ENCODE measurements at places on chromosomes 2 and 18. TPM values are rescaled to one million over a fixed set of nuclear protein-coding genes. Genes with fewer than 3 reads are reported as not detected.

GRCh38 chr2:54321047-54321446 is 65.0 kb upstream of the TSPYL6 start:
- no peak overlapping the region for H3K27ac ChIP-seq
- no peaks in the 10 kb centered on the region for H3K36me3 ChIP-seq
- no peak for DNase-seq
- peaks cover 8% of the 10 kb centered on the region for H3K27me3 ChIP-seq

GRCh38 chr2:85430752-85431569 is 12.4 kb downstream of the SH2D6 start:
- peaks cover 9% of the 10 kb centered on the region for H3K4me1 ChIP-seq
- DNase-seq: no peak
- H3K27ac ChIP-seq: no peak overlapping the region
- no peaks in the 10 kb centered on the region for H3K27me3 ChIP-seq
- H3K36me3 ChIP-seq: no peaks in the 10 kb centered on the region

- no peaks in the 10 kb centered on the region for H3K4me1 ChIP-seq
Measured at GRCh38 chr2:75790121-75790813, 79.6 kb upstream of the GCFC2 start.

Gene PPIL3
- total RNA-seq: 52.5 TPM

- H3K4me3 ChIP-seq: no peak overlapping the region
- no peak overlapping the region for H3K27ac ChIP-seq
- DNase-seq: no peak
- H3K36me3 ChIP-seq: no peaks in the 10 kb centered on the region
Measured at GRCh38 chr18:7982216-7982615, 415.1 kb downstream of the PTPRM start.

Gene PLB1
- total RNA-seq: 0.05 TPM

- peaks cover 47% of the 10 kb centered on the region for H3K4me1 ChIP-seq
- no peak for DNase-seq
- no peaks in the 10 kb centered on the region for H3K27me3 ChIP-seq
- H3K27ac ChIP-seq: peak overlapping the region; percentile 50
- H3K4me3 ChIP-seq: no peak overlapping the region
Measured at GRCh38 chr2:241888641-241889040, 19.1 kb downstream of the RTP5 start.

Gene KATNAL2
- total RNA-seq: 2.6 TPM

- DNase-seq: no peak
- no peaks in the 10 kb centered on the region for H3K4me1 ChIP-seq
- H3K27ac ChIP-seq: no peak overlapping the region
- H3K36me3 ChIP-seq: no peaks in the 10 kb centered on the region
- no peaks in the 10 kb centered on the region for H3K27me3 ChIP-seq
Measured at GRCh38 chr2:167944825-167945659, 302.4 kb downstream of the STK39 start.

GRCh38 chr2:191910518-191910917 is 63.6 kb upstream of the CAVIN2 start:
- no peaks in the 10 kb centered on the region for H3K27me3 ChIP-seq
- no peaks in the 10 kb centered on the region for H3K36me3 ChIP-seq
- H3K4me1 ChIP-seq: no peaks in the 10 kb centered on the region
- DNase-seq: no peak
- no peak overlapping the region for H3K4me3 ChIP-seq

Gene TMEM163
- 4.4 TPM for total RNA-seq

DNA sequence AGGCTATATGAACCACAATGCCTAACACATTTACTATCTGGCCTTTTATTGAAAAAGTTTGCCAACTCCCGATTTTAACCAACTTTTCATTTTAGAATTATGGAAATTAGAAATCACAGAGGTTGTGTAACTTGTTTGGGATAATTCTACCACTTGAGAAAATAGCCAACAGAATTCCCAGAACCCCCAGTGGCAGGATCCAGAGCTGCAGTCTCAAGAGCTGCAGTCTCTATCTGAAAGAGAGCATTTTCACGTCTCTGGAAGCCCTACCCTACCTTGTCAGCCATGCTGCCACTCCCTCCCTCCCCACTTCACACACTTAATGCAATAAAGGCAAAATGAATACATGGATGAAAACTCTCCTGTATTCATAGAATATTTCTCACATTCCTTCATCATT is 23.4 kb upstream of the TSPYL6 start:
- H3K27me3 ChIP-seq: no peaks in the 10 kb centered on the region
- no peak overlapping the region for H3K27ac ChIP-seq
- no peaks in the 10 kb centered on the region for H3K36me3 ChIP-seq
- no peak for DNase-seq
- no peaks in the 10 kb centered on the region for H3K4me1 ChIP-seq
- H3K4me3 ChIP-seq: no peak overlapping the region

- no peak overlapping the region for H3K27ac ChIP-seq
- no peaks in the 10 kb centered on the region for H3K36me3 ChIP-seq
Measured at GRCh38 chr2:148982282-148982681, 56.2 kb upstream of the LYPD6B start.

DNA sequence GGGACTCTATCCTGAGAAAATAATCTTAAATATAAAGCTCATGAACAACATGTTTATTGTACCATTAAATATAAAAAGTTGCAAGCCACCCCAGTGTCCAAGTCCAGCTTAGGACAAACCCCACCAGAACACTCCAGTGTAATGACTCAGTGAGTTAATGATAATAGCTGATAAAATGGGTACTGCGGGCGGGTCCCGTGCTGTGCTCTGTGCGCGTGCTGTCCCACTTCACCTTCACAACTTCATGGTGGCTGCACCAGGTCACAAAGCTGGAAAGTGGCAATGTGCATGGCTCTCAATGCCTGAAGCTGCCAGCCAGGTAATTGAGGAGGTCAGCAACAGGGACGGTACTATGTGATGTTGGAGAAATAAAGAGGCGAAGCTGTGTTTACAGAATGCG is 18.6 kb downstream of the DGKD start:
- no peak for DNase-seq
- peak overlapping the region; percentile 57 for H3K27ac ChIP-seq
- peaks cover 75% of the 10 kb centered on the region for H3K4me1 ChIP-seq
- H3K36me3 ChIP-seq: peaks cover 62% of the 10 kb centered on the region
- no peaks in the 10 kb centered on the region for H3K27me3 ChIP-seq
- H3K4me3 ChIP-seq: no peak overlapping the region

DNA sequence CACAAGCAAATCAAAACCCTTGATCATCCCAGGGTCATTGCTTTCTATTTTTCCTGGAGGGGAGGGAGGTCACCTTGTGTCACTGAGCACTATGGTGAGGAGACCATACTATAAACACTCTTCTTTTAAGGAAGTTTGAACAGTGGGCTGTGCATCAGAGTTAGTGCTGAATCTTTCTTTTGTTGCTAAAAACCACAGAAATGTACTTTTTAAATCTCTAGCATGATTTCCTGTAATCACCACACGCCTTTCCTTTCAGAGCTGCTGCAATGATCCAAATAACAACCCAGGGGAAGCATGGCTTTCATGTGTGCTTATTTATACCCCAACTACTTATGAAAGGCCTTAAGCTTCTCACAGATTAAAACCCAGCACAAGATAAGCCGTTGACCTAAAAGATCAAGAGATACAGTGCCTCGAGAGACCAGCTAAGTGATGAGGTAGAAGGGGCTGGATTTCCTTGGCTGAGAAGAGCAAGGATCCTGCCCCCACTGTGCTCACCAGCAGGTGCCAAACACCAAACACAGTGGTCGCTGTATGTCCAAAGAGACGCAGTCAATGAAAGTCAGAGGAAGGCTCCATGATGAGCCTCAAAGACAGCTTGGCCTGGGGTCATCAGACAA is 34.7 kb downstream of the TRABD2A start:
- peaks cover 38% of the 10 kb centered on the region for H3K4me1 ChIP-seq
- no peaks in the 10 kb centered on the region for H3K27me3 ChIP-seq
- H3K27ac ChIP-seq: peak overlapping the region; percentile 77
- H3K4me3 ChIP-seq: peak overlapping the region; percentile 21
- no peak for DNase-seq

GRCh38 chr2:218975060-218975777 is 9.8 kb downstream of the FEV start:
- peaks cover 7% of the 10 kb centered on the region for H3K4me1 ChIP-seq
- no peak overlapping the region for H3K27ac ChIP-seq
- peaks cover 59% of the 10 kb centered on the region for H3K27me3 ChIP-seq
- no peak overlapping the region for H3K4me3 ChIP-seq
- no peaks in the 10 kb centered on the region for H3K36me3 ChIP-seq

GRCh38 chr2:75798569-75798968 is 87.9 kb upstream of the GCFC2 start:
- H3K4me3 ChIP-seq: no peak overlapping the region
- no peaks in the 10 kb centered on the region for H3K4me1 ChIP-seq
- no peaks in the 10 kb centered on the region for H3K36me3 ChIP-seq

- H3K36me3 ChIP-seq: no peaks in the 10 kb centered on the region
- no peak for DNase-seq
- H3K4me3 ChIP-seq: no peak overlapping the region
- H3K4me1 ChIP-seq: no peaks in the 10 kb centered on the region
- H3K27ac ChIP-seq: no peak overlapping the region
- no peaks in the 10 kb centered on the region for H3K27me3 ChIP-seq
Measured at GRCh38 chr18:34083910-34084535, 140.7 kb downstream of the NOL4 start.

Gene CDH2
- total RNA-seq: not detected

- H3K27ac ChIP-seq: peak overlapping the region; percentile 80
- H3K4me1 ChIP-seq: peaks cover 67% of the 10 kb centered on the region
- H3K36me3 ChIP-seq: peaks cover 60% of the 10 kb centered on the region
- peak overlapping the region; percentile 96 for H3K4me3 ChIP-seq
Measured at GRCh38 chr2:136114382-136114781, 3.6 kb downstream of the CXCR4 start.

DNA sequence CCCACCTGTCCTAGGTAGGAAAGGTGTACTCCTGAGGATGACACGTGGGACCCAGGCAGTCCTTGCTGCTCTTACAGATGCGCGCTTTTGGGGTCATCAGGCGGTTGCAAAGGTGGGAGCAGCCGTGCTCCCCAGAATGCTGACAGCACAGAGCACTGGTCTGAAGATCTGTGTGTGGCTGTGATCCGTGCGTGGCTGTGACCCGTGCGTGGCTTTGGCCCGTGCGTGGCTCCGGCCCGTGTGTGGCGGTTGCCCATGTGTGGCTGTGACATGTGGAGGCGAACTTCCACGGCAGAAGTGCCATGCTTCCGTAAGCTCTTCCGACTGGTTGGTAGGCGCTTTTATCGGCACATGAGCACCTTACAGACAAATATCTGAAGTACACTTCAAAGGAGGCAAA is 270.0 kb downstream of the AGAP1 start:
- H3K36me3 ChIP-seq: no peaks in the 10 kb centered on the region
- no peak overlapping the region for H3K27ac ChIP-seq
- H3K4me3 ChIP-seq: no peak overlapping the region
- peaks cover 2% of the 10 kb centered on the region for H3K4me1 ChIP-seq
- peaks cover 3% of the 10 kb centered on the region for H3K27me3 ChIP-seq

DNA sequence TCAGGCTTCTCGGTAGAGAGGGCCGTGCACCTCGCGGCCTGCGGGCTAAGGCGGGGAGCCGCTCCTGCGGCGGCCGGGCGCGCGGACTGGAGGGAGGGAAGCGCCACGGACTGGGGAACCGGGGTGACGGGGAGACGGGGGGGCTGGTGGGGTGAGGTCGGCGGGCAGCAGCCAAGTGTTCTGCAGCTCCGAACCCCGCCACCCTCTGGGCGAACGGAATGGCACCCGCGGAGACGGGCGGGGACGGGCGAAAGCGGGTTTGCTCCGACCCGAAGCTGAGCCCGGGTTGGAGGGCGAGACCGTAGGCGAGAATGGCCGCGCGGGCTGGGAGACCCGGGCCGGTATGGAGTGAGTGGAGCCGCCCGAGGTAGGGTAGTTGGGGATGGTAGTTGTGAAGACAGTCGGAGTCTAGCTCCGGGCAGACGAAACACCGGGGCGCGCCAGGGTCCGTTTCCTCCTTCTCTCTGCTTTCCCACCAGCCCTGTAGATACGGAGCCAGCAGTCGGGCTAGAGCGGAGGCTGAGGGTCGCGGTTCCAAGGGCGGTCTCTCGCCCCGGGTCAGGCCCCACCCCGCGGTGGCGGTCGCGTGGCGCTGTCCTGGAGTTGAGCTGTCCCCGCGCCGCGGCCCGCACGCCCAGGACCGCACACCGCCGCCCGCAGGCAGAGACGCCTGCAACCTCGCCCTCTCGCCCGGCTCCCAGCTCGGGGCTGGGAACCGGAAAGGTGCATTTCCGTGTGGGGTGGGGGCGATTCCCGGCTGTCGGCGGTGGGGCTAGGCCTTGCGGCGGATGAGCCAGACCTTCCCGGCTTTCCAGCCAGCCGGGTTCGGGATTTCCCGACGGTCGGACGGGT is 160.3 kb upstream of the SIX2 start:
- peaks cover 12% of the 10 kb centered on the region for H3K4me1 ChIP-seq
- peak overlapping the region; percentile 63 for H3K4me3 ChIP-seq
- peaks cover 57% of the 10 kb centered on the region for H3K27me3 ChIP-seq
- H3K36me3 ChIP-seq: no peaks in the 10 kb centered on the region

DNA sequence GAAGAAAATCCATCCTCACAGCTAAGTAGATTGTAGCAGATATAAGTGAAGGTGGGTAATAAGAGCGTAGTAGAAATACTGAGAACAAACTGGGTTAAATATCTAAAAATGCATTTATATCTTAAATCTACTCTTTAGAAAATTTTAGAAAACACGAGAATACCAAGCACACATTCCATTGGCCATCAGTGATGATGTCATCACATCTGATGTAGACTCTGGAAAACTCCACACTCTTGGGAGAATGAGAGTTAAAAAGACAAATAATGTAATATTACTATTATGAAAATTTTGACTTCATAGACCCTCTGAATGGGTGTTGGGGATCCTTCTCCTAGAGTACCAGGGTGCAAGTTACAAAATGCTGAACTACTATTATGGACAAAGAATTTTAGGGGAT is 3.7 kb downstream of the RIOK3 start:
- H3K4me1 ChIP-seq: peaks cover 89% of the 10 kb centered on the region
- no peak for DNase-seq
- H3K36me3 ChIP-seq: peaks cover 53% of the 10 kb centered on the region
- H3K4me3 ChIP-seq: no peak overlapping the region
- no peaks in the 10 kb centered on the region for H3K27me3 ChIP-seq

DNA sequence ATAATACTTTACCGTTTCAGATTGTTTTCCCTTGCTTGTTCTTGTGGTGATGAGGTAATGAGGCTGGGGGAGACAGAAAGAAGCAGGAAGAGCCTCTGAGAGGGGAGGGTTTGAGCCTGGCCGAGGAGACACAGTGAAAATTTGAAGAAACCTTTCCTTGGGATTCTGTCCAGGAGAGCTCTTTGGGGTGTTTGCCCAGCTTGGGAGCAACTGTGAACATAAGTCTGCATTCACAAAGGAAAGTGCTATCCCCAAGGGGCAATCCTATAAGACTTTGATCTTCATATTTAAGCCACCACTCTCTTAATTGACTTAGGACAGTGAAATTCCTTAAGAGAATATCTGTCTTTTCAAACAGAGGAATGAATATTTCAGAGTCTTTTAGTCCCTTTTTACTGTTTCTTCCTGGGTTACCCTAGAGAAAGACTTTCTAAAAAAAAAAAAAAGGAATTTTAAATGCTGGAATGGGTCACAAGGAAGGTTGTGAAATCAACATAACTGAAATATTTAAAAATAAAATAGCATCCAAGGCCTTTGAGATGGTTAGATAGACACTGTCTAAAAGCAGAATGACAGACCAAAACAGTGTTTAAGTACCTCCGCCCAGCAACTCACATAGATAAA is 52.5 kb upstream of the STAM2 start:
- peaks cover 4% of the 10 kb centered on the region for H3K27me3 ChIP-seq
- no peaks in the 10 kb centered on the region for H3K4me1 ChIP-seq
- no peak overlapping the region for H3K27ac ChIP-seq
- no peak overlapping the region for H3K4me3 ChIP-seq
- DNase-seq: no peak
- no peaks in the 10 kb centered on the region for H3K36me3 ChIP-seq
